Central memory CD4-positive, alpha-beta T cell (primary cell): ENCODE measurements at places on chromosomes 5 and 9.

DNA sequence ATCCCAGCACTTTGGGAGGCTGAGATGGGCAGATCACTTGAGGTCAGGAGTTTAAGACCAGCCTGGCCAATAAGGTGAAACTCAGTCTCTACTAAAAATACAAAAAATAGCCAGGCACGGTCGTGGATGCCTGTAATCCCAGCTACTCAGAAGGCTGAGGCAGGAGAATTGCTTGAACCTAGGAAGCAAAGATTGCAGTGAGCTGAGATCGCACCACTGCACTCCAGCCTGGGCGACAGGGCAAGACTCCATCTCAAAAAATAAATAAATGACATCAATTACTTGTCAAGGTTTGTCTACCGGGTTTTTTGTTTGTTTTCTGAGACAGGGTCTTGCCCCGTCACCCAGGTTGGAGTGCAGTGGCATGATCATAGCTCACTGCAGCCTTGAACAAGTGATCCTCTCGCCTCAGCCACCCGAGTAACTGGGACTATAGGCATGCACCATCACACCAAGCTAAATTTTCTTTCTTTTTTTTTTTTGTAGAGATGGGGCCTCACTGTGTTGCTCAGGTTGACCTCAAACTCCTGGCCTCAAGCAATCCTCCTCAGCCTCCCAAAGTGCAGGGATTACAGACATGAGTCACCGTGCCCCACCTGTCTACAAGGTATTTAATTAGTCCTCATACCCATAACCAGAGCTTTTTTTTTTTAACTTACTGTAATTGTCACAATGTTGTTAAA is 64.9 kb downstream of the SUSD1 start:
- no peak for DNase-seq

DNA sequence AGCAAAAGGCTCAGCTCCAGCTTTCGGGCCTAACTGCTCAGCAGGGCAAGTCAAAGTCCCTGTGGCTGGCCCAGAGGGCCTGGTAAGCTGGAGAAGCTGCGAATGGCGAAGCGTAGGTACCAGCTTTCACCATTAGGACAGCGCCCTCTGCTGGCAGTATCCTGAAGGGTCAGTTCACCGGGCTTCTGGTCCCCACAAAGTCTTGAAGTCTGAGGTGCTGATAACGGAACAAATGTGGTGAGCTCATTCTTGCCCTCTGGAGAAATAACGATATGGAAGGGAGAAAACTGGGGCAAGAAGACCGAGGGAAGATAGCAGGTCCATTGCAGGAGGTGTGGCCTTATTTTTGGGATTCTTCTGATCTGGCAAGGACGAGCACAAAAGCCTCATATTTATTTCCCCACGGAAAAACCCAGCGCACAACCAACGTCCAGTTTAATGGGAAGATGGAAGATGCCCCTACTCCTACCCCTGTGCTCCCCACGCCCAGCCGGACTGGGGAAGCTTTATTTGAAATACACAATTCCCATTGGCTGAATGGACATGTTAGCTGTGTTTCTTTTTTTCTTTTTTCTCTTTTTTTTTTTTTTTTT is 7.2 kb downstream of the SOWAHA start:
- DNase-seq, result peak; percentile 75

GRCh38 chr9:72334658-72335337 is 30.2 kb downstream of the ZFAND5 start:
- no peak for DNase-seq

DNA sequence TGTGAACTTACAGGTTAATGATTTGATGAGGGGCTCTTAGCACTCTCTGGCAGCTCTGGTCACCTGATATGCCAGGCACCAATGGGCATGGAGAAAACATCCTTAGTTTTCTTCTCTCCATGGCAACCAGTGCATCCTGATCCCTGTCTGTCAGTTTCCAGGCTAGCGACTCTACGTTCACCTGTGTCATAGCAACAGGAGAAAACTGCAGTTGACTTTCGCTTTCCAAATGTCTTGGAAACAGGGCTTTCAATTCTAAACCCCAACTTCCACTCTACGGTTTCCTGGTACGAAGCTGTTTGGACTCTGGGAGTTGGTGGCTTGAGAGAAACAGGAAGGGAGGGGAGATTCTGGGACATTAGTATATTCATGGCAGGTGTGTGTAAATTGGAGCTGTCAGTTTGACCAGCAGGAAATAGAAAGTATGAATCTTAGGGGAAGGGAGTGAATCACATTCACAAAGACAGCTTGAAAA is 74.4 kb downstream of the SLC28A3 start:
- no peak for DNase-seq

DNA sequence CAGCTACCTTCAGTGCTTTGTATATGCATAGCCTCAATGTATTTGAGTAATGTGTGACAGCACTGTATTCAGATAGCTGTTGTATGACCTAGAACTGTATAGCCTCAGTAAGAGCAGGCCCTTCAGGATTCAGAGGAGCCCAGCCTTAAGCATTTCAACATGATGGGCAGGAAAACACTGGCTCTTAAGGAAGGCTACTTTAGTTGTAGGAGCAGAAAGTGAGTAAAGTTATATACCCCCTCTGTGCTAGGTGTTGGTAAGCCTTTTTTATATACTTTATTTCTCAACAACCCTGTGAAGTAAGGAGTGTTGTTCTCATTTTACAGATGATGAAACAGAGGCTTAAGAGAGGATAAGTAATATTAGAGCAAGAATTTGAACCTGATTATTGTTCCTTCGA is 1.5 kb upstream of the GPR21 start:
- no peak for DNase-seq

DNA sequence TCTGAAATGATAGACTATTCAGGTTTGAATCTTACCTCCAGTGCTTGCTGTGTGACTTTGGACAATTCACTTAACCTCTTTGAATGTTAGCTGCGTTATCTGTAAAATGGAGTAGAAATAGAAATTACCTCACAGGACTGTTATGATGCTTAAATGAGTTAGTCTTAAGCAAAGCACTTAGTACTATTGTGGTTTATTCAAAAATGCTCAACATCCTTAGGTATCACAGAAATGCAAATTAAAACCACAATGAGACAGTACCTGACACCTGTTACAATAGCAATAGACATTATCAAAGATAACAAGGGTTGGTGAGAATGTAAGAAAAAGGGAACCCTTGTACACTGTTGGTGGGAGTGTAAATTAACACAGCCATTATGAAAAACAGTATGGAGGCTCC is 77.6 kb upstream of the FREM1 start:
- DNase-seq, result no peak

DNA sequence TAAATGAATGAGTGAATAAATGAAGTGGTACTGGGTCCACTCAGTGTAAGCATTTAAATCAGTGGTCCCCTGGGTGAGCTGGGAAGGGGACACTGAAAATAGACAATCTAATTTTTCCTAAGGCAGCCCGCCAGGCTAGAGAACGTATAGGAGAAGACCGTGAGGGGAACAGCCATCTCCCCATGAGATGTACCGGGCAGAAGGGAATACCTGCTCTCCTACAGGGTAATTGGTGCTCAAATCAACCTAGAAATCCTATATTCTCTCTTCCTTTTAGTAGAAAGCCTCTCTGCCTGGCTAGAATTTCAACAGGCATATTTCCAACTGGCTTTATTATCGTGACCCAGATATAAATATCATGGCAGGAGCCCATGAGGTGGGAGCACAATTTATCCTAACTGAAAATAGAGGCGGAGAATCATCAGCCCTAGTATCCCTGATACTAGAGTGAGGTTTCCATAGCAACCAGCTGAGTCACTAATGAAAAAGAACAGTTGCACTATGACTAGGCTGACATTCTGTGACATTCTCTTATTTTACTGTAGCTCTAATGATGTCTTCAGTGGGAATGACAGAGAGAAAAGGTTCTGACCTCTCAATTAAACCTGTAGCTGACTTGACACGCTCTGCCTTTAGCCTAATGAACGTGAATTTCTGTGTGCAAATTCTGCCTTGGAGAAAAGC is 96.5 kb upstream of the CAST start:
- DNase-seq, result no peak

- DNase-seq, result no peak
These were observed 62.6 kb downstream of the CFAP77 start for GRCh38 chr9:132472599-132472998.

DNA sequence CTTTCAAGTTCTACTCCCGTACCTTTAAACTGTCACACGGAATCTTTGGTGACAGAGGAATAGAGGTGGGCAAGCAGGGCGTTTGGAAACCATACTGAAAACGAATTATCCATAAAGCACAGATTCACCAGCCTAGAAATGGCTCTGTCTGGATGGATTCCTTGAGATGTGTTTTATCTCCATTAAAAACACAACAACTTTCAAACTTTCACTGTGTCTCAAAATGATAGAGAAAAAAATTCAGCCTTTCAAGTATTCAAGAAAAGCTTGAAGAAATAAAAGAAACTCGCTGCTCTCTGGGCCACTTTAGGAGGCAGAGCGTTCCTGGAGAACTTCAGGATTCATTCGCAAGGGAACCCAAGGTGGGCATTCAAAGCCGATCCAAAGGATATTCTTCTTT is 589 bp upstream of the THBS4 start:
- no peak for DNase-seq

GRCh38 chr5:80516826-80517225 is 28.9 kb downstream of the FAM151B start:
- no peak for DNase-seq

GRCh38 chr5:135243556-135244285 is 155.3 kb downstream of the MACROH2A1 start:
- DNase-seq, result no peak
